ENCODE measurements at places on chromosomes 13 and 19.
A peak's percentile ranks its signal among the peaks of the same experiment; 100 is the strongest.

- no peak for DNase-seq
Measured at GRCh38 chr13:37870489-37870845, 895 bp upstream of the TRPC4 start.

DNA sequence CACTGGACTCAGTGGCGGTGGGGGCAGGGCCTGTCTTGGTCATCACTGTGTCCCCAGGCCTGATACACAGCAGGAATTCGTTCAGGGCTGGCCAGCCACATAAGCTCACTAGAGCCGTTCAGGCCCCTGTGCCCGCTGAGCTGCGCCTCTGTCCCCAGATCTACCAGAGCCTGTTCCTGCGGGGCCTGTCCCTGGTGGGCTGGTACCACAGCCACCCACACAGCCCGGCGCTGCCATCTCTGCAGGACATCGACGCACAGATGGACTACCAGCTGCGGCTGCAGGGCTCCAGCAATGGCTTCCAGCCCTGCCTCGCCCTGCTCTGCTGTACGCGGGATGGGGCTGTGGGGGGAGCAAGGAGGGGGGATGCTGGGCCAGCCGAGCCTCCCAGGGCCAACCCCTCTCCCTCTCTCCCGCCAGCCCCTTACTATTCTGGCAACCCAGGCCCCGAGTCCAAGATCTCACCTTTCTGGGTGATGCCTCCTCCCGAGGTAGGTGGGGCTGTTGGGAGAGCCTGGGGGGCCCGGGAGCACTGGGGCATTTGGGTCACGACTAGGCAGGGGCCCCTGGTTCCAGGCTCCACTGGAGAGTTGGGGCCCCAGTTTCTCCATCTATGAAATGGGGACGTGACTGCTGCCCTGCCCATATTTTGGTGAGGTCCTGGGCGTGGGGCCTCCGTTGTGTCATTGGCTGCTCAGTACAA, 13.9 kb downstream of the MPND start:
- no peak for DNase-seq

DNA sequence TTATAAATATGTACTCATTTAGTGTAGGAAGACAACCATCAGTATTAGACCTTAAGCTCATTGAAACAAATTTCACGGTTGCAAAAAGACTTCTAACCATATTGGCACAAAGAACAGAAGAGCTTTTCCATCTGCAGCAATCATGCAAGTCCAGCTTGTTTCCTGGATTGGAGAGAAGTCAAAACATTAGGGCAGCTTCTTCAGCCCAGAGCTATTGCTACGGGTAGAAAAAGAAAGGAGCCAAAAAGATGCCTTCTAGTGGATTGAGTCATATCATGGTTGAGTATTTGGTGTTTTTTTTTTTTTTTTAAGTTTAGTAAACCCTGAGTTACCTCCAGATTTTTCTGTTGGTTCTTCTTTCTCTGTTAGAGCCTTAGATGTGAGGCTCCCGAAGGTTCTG, 99.8 kb downstream of the WDFY2 start:
- no peak for DNase-seq

GRCh38 chr13:107721125-107721869, 494.0 kb downstream of the LIG4 start:
- DNase-seq = no peak

- no peak for DNase-seq
Measured at GRCh38 chr19:29321116-29321515, 108.2 kb upstream of the UQCRFS1 start.

DNA sequence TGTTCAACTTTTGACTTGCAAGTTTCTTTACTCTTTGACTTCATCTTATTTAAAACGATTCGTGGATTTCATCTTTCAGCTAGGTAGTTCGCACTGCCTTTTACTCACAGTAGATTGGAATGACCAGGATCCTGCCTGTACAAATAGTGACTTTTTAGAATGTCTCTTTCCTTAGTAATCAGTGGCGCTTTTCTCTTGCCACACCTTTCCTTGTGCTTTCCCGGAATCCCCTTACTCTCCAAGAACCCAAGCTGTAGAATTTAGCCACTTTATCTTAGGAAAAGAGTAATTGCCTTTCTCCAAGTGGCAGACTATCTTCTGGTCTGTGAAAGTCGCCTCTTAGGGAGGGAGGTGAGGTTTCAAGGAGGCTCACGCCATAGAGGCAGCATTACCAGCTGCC, 123.4 kb downstream of the LMO7 start:
- DNase-seq = no peak

- DNase-seq = no peak
Measured at GRCh38 chr13:79043208-79043607, 362.8 kb downstream of the RBM26 start.

DNA sequence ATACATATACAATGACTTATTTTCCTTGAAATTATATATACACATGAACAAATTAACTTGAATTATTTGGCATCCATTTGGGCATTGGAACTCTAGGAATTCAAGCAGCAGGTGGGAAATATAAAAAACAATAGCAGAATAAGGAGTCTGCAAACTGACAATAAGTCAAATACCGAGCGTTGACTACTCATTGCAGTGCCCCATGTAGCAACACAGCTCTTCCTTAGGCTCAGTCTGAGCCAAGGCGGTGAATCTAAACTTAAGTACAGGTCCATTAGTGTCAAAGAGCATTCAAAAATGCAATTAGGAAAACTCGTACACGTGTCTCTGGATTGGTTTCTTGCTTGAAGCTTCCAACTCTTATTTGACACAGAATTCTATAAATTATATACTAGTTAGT, 462.5 kb upstream of the KLF12 start:
- no peak for DNase-seq

GRCh38 chr13:20195801-20196200, 3.1 kb upstream of the GJB2 start:
- no peak for DNase-seq

DNA sequence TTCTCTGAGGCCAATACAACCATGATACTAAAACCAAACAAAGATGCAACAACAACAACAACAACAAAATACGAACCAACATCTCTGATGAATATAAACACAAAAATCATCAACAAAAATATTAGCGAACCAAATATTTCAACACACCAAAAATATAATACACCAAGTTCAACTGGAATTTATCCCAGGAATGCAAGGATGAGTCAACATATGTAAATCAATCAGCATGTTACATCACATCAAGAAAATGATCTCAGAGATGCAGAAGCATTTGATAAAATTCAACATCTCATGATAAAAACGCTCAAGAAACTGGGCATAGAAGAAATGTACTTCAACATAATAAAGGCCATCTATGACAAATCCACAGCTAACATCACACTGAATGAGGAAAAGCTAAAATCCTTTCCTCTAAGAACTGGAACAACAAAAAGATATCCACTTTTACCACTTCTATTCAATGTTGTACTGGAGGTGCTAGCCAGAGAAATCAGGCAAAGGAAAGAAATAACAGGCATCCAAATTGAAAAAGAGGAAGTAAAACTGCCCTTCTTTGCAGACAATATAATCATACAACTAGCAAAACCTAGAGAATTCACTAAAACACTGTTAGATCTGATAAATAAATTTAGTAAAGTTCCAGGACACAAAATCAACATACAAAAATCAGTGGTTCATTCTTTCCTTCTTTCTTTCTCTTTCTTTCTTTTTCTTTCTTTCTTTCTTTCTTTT, 2448.7 kb upstream of the PCDH20 start:
- no peak for DNase-seq

GRCh38 chr19:3346677-3347353, 19.6 kb upstream of the NFIC start:
- DNase-seq = no peak

GRCh38 chr13:70964874-70965273, 856.6 kb upstream of the KLHL1 start:
- no peak for DNase-seq

- DNase-seq = no peak
Measured at GRCh38 chr13:49690133-49690994, 922 bp downstream of the EBPL start.

- DNase-seq = peak; percentile 42
Measured at GRCh38 chr13:28820099-28821051, at the start of gene MTUS2. MTUS2 (plus strand) TSS chr13:28820339.
